ENCODE measurements at places on chromosomes 7 and 10.
A peak's percentile ranks its signal among the peaks of the same experiment; 100 is the strongest.

DNA sequence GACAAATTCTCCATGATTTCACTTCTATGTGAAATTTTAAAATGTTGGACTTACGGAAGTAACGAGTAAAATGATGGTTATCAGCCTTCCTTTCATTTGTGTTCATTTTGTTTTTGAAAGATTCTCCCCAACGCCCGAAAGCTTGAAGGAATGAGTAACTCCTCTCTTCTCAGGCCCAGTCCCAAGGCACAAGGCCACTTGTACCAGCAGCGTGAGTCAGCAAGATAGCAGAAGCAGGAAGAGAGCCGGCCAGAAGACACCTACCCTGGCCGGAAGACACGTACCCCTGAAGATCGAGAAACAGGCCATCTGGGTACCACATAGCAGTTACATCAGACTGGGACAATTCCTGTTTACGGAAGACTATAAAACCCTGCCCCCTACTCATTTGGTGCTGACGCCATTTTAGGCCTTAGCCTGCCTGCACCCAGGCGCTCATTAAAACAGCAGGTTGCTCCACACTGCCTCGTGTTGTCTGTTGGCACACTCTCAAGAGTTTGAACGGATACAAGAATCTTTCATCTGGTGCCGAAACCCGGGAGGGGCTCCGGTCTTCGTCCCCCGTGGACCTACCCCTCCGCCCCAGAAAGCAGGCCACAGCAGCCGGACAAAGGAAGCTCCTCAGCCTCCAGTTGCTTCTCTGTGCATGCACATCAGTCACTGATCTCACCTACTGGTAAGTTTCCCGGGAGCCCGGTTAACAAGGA, 60.4 kb downstream of the LRRC17 start:
- peak; percentile 95 for DNase-seq

DNA sequence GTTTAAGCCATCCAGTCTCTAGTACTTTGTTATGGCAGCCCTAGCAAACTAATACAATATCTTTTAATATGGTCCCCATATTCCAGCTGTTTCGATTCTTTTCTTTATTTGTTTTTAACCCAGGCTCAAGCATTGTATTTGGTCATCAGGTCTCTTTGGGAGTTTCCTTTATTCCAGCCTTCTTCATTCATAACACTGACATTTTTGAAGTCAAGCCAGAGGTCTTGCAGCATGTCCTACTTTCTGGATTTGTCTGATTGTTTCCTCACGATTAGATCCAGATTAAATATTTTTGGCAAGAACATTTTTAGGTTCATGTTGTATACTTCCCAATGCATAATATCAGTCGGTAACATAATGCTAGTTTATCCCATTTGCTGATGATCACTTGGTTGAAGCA, 11.8 kb downstream of the SLC25A13 start:
- DNase-seq, result no peak

DNA sequence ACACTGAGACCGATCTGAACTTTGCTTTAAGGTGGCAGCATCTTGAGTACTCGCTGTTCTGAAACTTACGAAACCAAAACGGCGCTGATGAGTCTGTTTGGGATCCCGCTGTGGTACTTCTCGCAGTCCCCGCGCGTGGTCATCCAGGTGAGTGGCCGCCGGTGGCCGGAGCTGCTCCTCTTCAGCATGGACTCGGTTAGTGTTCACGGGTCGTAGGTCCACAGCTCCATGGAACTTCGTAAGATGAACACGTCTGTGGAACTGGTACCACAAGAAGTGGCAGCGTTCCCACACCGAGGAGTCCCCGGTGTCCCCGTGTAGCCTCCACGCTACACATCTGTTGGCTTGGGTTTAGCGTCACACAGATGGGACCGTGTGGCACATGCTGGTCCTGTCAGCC, 10.4 kb upstream of the GET4 start:
- DNase-seq, result no peak

- DNase-seq, result no peak
Observed at GRCh38 chr7:125256446-125256845, 326.8 kb upstream of the POT1 start.

GRCh38 chr7:77199013-77199966, at the start of gene FGL2:
TSS of gene FGL2 (minus strand) at chr7:77199819. CDS start at chr7:77199793, 26 bp downstream.
- DNase-seq, result no peak

GRCh38 chr10:79387974-79388850, 40.9 kb downstream of the PPIF start:
- DNase-seq, result no peak

GRCh38 chr10:5500162-5500670, 846 bp upstream of the CALML5 start:
- no peak for DNase-seq

DNA sequence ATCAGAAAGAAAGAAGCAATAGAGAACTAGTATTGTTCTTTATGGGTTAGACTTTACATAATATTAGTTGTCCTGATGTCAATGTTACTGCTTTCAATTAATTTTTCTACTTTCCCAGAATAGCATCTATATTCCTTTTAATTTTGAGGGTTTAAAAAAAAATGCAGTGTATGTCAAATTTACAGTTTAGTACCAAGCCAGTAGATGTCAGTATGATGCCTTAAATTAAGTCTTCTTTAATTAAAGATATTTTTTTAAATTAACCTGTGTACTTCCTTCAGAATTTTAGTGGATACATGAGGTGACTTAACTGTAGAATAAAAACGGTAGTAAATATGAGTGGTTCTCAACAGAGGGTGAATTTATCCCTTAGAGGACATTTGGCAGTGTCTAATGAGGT, 35.2 kb upstream of the STOX1 start:
- DNase-seq, result no peak

DNA sequence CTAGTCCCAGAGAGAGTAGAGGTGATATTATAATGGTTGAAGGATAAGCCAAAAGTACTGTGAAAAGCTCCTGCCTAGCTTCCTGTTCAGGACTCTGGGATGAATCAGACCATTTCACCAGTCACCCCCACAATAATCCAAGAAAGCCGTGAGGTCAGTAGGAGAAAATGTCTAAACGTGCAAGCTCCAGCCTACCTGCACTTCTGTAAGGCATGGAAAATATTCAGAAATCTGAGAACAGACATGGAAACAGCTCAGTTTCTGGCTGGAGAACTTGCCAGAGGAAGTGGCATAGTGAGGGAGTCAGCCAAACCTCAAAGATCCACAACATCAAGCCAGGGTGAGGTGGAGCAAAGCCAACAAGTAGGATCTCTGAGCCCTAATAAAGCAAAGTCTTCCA, 58.2 kb downstream of the ELAPOR2 start:
- DNase-seq, result no peak

GRCh38 chr7:39069896-39070881, 92.5 kb downstream of the POU6F2 start:
- peak; percentile 75 for DNase-seq

GRCh38 chr10:111354859-111355258, 278.0 kb downstream of the ADRA2A start:
- DNase-seq, result no peak

GRCh38 chr7:67590649-67591048, 594.0 kb downstream of the TYW1 start:
- DNase-seq, result no peak

DNA sequence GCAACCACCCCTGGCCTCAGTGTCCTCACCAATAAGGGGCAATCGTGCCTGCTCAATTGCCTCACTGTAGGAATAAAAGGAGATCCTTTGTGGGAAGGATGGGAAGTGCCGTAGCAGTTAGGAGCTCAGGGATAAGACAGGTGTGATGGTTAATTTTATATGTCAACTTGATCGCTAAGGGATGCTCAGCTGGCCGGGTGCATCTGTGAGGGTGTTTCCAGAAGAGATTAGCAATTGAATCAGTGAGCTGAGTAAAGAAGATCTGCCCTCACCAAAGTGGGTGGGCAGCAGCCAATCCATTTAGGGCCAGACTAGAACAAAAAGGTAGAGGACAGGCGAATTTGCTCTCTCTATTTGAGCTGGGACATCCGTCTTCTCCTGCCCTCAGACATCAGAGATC, 46.3 kb downstream of the BUB3 start:
- no peak for DNase-seq
